ENCODE measurements at places on chromosomes 6 and 20.
A peak's percentile ranks its signal among the peaks of the same experiment; 100 is the strongest.

- DNase-seq = peak; percentile 81
Measured at GRCh38 chr6:130872250-130873095, 45.3 kb downstream of the SMLR1 start.

DNA sequence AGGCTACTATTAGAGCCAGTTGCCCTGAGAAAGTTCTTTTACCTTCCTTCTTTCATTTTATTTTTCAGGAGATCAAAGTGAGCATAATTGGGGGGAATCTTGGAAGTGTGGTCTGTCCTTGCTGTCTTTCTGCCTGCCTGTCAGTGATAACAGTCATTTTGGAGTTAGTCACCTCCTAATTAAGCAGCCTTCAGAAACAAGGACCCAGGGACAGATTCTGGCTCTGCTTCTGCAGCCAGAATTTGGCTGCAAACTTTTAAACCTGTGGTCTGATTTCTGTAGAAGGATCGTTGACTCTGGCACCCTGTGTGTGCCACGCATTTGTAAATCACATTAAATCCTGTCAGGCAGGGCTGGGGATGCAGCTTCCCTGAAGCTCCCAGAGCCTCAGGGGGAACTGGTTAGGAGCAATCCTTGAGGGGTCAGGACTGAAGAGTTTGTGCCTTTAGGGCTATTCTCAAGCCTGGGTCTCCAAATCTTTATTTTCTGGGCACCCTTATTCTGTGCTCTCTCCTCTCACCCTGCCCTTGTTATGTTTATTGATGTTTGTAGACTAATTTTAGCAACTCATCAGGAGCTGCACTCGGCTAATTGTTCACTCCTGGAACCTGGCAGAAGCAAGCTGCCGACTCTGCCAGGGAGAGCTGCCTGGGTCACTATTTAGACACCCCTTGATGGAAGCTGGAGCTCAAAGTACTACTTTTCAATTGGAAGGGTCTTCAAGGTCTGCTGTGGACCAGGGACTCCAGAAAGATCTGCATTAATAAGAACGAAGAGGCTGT lies 6.8 kb downstream of the NOX3 start:
- DNase-seq = peak; percentile 12

DNA sequence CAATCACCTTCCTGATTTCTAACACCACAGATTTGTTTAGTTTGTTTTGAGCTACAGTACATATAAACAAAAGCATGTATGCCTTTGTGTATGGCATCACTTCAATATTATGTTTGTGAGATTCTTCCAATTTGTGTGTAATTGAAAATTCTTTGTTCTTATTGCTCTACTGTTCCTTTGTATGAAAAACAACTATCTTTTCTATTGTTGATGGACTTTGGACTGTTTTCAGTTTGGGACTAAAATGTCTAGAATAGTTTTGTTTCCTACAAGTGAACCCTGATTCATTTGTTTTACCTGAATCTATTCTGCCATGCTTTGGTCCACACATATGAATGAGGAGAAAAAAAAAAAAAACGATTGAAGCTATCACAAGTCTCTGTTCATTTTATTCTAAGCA lies 21.2 kb upstream of the ZNF184 start:
- DNase-seq = no peak

GRCh38 chr20:23129891-23130621 lies 43.9 kb upstream of the CD93 start:
- DNase-seq = no peak

All from Ammon's horn (tissue), 1 donor.